AG04449 (cell line): ENCODE measurements at places on chromosomes 7 and 10.

- DNase-seq = no peak
Observed at GRCh38 chr7:77453531-77453930, 37.4 kb upstream of the GSAP start.

DNA sequence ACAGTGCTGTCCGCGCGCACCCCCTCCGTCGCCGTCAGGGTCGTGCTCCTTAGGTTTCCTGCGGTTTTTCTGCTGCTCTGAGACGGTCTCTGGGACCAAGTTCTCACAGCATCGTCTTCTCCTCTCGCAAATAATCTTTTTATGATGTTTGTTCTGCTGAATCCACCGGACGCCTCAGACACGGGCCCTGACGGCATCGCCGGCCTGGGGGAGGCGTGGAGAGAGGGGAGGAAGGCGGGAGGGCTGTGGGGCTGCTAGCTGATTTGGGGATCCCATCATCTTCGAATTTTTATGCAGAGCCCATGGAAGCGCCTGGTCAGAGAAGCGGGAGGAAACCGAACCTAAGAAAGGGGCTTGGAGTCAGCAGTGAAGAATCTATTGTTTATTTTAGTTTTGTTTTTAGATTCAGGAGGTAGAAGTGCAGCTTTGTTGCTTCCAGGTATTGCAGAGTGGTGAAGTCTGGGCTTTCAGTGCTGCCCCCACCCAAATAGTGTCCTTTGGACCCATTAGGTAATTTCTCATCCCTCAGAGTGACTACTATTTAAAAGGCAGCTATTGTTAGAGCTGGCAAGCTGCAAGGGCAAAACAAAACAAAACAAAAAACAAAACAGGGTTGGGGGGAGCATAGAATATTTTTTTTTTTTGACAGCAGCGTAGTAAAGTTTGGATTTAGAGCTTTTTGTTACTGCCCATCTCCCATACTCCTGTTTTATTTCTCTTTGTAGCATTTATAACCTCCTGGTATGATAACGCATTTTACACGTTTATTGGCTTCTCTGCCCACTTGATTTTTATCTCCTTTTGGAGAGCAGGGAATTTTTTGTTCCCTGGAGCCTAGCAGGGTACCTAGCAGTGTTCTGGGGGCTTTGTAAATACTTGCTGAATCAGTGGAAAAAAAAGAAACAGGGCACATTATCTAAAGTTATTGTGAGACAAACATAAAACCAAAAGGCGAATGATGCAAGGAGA, 92.6 kb downstream of the SPAG6 start:
- DNase-seq = no peak

DNA sequence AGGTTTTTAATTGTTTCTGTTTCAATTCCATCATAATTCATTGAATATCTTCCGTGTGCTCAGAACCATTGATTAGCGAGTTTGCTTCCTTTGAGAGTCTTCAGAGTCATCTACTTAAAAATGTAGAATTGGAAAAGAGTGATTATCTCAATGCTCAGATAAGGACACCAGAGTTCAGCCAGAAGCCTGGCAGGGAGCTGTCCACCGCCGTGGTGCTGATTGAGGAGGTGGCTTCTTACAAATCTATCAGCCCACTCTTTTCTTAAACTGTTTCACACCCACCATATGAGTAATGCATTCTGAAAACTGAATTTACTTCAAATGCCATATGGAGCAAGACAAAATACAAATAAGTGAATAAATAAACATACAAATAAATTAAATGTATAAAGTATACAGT, 79.3 kb downstream of the INSYN2A start:
- no peak for DNase-seq

- no peak for DNase-seq
Observed at GRCh38 chr7:147279964-147280374, 1163.4 kb downstream of the CNTNAP2 start.

GRCh38 chr10:10007957-10008356, 1009.7 kb upstream of the CELF2 start:
- DNase-seq = no peak

DNA sequence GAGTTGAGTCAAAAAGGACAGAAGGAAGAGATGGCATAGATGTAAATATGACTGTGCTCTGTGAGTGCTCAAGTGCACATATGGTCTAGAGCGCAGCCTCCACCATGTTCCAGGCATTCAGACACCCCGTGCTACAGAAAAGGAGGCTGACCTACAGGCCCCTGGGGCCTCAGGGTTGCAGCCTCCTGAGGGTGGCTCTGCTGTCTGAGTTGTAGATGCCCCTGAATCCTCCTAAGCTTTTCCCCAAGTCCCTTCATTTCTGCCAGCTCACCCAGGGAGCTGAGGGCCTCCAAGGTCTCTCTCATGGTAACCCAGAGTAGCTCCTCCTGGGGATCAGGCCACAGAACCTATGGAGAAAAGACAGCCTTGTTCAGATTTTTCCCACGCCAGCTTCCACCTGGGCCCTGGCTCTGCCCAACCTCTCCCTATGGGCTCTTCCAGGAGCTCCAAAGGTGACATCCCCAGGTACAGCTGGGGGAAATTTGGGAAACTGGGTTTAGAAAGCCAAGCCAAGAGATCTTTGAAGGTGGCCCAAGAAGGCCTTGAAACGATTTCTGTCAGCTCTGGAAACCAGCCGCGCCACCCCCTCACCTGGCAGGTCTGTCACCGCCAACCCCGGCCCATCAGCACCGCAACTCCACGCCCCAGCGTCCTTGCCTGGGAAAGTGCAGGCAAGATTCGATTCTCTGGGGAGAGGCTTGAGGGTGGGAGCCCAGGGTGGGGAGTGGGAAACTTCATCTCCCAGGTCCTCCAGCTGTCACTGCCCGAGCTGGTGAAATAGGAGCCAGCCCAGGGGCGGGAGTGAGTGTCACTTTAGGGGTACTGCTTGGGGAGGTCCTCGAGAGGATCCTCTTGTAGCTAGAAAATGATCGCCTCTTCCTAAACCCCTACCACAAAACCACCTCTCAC, 2.4 kb downstream of the ZNF467 start:
- DNase-seq = no peak

GRCh38 chr10:73814896-73815718, 3.7 kb upstream of the NDST2 start:
- DNase-seq = no peak

GRCh38 chr7:7446616-7447015, 89.1 kb downstream of the COL28A1 start:
- DNase-seq = no peak

- no peak for DNase-seq
Observed at GRCh38 chr7:100563100-100563564, 10.6 kb downstream of the SAP25 start.

DNA sequence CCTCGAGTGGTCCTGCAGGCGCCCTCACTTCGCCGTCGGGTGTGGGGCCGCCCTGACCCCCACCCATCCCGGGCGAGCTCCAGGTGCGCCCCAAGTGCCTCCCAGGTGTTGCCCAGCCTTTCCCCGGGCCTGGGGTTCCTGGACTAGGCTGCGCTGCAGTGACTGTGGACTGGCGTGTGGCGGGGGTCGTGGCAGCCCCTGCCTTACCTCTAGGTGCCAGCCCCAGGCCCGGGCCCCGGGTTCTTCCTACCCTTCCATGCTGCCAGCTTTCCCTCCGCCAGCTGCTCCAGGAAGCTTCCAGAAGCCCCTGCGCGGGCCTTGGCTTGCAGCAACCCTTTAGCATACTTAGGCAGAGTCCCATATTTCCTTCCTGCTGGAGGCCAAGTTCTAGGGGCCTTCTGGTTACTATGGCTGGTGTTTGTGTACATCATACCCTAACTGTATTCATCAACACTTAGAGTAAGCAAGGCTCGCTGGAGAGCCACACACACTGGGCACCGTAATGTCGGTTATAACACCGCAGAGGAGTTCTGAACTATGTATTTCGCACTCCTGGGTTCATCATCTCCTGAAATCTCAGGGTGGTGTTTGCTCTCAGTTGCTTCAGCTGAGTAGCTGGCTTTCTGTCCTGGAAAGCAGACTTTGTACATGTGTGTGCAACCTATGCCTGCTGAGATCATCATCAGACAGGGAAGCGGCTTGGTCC, 471 bp downstream of the MGMT start:
- DNase-seq = no peak

- DNase-seq = no peak
Observed at GRCh38 chr7:17298840-17299482, 509 bp downstream of the AHR start.

DNA sequence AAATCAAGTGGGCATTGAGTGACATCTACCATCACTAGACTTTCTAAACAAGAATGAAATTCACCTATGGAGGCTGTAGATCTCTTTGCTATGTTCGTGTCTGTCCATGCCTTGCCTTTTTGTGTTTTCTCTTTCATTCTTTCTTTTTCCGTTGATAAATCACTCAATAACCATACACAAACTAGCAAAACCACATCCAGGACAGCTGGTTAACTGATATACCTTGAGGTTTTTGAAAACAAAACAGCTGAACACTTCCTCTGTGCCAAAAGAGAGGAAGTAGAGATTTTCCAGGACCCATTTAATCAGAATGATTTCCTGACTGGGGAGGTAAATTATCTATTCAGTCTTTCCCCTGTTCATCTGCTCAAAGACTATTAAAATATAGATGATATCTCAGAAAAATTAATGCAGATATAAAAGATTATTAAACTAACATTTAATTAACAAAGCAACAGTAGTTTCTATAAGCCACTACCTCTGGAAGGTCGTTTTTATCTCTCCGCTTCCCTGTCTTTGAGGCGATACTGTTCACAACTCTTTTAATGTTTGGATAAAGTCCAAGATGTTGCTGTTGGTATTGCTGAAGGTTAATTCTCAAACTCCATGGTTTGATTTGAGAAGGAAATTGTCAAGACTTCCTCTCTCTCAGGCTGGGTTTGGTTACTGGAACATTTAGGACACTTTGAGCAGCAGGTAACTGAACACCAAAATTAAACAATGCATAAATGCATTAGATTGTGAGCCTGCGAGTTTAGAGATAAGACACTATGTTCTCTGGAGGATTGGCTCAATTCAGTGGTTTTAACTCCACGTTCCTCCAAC, 24.4 kb upstream of the C10orf67 start:
- DNase-seq = no peak

DNA sequence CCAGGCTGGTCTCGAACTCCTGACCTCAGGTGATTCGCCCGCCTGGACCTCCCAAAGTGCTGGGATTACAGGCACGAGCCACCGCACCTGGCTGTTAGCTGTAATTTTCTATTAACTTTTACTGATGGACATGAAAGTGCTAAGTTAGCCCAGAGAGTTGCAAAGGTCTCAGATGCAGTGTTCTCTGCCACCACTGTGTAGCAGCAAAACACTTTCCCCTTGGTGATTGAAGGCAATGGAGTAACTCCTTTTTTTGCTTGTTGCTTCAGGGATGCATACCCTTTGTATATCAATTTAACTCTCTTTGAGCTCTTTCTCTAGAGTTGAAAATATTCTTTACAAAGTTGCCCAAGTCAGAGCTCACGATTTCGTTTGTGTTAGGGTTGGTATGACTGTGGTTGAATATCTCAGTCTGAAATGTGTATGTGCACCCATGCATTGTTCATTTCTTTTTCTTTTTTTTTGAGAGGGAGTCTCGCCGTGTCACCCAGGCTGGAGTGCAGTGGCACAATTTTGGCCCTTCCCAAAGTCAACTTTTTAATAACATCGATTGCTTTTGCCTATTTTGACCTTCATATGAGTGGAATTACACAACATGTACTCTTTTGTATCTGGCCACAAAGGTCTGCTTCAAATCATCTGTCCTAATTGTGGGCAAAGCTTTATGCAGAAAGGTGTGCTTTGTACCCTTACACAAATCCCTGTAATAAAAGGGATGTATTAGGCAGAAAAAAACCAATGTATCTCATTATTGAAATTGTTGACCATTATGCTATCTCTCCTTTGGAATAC, 52.6 kb downstream of the GTF2I start:
- no peak for DNase-seq

GRCh38 chr7:39313376-39313775, 252.8 kb upstream of the YAE1 start:
- no peak for DNase-seq

DNA sequence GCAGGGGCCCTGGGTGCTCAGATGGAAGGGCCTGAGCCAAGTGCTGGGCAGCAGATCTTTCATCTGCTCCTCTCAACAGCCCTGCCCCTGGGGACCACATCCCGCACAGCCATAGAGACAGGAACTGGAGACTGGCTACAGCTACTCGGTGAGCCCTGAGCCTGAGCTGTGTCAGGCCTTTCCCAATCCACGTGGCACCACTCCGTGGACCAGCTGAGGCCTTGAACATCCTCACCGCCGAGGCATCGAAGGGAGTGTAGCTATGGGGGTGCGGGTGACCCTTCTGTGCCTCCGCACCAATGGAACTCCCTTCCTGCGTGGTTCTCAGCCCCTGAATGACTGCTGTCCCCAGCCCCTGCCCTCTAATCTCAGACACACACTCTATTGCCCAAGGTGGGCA, 362.7 kb upstream of the SHH start:
- no peak for DNase-seq

DNA sequence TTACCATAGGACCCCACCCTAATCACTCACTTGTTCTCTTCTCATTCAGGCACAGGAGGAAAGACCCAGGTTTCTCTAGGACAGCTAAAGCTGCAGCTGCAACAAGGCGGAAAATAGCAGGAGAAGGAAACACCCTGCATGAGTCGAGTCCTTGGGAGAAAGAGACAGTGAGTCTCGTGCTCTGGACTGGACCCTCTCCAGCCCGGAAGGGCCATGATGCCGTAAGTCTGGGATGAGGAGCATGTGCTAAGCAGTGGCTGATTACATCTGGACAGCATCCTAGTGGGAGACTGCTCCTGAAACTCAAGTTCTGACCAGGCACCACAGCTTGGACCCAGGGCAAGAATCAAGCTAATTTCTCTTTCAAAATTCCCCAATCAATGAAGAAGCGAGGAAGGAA, 39.4 kb downstream of the FBXW4 start:
- no peak for DNase-seq

DNA sequence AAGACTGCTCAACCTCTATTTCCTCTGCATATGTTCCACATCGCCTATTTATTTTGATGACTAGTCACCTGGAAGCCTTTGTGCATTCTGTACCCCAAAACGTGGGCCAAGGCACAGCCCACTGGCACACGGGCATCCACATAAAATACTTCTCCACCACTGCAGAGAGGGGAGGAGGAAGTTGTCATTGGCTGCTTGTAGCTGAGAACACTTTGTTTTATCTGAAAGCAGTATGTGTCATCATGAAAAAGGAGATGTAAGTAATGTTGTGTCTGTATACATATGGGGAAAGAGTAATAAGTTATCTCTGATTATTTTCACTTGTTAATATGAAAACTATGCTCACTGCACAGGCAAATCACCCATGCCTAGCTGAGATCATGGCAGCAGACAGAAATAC, 48.2 kb upstream of the AMPH start:
- no peak for DNase-seq

- no peak for DNase-seq
Observed at GRCh38 chr7:45646207-45646821, 72.1 kb downstream of the ADCY1 start.
